ENCODE measurements at places on chromosomes 3 and 15.

DNA sequence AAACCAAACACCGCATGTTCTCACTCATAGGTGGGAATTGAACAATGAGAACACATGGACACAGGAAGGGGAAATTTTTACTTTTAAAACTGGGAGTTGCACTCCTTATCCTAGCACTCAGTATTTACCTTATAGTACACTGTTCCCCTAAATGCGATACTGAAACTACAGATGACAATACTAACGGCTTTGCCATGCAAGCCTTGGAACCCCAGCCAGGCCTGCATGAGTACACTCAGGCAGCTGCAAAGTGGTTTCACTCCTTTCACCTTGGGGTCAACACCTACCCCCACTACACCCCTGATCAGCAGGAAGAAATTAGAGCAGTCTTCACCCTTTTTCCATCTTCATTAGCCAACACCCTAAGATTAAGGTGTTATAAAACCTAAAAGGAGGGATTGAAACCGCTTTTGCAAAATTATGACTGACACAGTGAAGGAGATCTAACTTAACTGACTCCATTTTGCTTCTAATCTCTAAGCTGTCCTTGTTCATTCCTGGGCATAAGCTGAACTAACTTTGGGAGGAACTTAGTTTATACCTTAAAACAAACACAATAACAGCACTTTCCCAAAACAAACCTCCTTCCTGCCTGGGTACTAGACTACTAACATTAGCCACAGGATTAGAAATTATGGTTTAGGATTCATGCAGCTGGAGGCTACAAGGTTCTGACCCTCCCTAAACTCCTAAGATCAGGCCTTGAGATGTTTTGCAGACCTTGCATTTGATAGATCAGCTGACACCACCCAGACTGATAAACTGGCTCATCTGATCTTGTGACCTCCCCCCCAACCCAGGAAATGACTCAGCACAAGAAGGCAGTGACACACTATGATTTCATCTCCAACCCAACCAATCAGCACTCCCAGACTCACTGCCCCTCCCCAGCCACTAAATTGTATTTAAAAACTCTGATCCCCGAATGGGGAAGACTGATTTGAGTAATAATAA is 452.1 kb upstream of the PPP2R3A start:
- DNase-seq = no peak

DNA sequence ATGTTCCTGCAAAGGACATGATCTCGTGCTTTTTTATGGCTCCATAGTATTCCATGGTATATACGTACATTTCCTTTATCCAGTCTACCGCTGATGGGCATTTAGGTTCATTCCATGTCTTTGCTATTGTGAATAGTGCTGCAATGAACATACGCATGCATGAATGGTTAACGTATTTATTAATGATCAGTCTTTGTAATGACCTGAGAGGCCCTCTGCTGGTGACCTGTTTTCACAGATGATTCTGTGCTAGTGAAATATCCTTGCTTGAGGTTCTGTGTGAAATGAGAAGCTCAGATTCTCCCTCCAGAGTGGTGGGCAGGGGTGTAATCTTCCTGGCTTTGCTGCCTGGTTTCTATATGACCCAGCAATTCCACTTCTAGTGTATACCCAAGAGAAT is 160.2 kb upstream of the RASGRP1 start:
- DNase-seq = no peak

- DNase-seq = no peak
These were observed 60.9 kb upstream of the THSD4 start for GRCh38 chr15:71054286-71054952.

DNA sequence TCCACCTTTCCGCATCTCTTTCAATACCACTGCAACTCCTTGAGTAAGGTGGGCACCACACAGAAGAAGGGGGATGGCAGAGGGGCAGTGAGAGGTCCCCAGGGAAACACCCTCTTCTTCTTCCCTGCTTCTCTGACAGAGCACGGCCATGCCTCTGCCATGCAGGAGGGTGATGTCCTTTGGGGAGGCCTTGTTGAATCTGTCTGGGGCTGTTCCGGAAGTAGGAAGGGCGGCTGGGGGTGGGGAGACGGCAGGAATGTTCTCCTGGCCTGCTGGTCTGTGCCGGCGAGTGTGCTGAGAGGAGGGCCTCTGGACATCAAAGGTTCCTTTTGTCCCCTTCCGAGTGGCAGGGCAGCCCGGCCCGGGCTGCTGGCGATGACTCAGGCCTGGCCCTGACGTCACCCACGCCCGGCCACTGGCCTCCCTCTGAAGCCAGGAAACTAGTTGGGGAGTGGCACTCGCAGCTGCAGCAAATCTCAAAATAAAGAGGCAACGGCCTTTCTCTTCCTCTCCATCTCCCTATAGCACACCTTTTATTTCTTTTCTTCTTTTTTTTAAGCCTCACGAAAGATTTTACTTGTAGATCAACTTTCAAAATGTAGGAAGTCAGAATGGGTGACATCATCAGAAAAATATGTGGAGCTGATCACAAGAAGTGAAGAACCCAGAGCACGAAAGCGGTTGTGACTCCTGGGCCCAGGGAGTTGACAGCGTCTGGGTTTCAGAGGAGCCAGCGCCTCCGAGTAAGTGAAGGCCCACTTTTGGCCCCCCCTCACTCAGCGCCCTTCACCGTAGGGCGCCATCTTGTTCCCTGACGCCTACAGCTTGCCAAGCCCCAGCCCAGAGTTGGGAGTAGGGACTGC is at the start of gene ZBTB38:
TSS of gene ZBTB38 (plus strand) at position 443 of the 863 bp plus-strand sequence. CDS start 73,885 bp downstream, outside the sequence.
- no peak for DNase-seq

DNA sequence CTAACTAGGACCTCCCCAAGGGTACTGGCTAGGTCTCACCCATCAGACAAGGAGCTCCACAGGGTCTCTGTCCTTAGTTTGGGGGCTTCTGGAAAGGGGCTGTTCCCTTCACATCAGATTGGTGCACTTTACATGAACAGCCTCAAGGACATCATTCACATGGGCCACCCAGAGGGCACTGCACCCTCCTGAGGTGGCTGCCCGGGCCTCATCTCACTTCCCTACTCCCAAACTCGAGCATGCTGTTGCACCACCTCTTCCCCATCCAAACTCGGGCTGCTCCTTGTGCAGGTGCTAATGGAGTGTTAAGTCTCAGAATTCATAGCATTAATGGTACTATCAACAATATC is 48.1 kb downstream of the RAB11A start:
- DNase-seq = no peak

DNA sequence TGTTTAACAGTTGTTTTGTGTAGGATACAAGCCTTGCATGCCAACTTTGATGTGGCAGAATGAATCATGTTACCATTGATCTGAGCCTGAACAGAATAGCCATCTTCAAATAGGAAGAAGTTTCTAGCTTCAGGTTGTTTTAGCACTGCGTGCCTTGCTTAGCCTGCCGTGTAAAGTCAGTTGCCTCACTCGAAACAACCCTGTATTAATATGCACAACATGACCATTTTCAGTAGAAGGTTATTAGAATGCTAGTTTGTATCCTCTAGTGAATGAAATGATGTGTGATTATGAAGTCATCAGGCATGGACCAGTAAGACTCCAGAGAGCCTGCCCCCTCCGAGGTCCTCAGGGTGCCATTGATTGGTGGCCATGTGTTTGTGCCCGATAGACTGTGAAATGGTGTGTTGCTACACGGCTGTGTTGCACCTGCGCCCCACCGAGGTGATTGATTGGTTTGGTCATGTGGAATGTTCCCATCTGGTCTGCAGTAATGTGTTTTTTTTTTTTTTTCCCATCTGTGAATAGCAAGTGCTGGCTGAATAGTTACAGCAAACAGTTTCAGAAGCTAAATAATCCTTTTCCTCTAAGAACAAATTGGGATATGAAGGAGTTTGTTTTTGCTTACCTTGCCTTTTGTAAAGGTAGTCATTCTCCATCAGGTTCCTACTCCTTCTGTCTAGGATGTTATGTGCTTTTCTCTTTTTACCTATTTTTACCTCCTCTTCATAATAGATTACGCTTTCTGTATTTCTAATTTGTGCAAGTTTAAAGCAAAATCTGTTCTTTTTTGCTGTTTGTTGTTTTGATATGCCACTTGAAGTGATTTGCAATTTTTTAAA is 214.9 kb downstream of the TCF12 start:
- no peak for DNase-seq

- no peak for DNase-seq
These were observed 88.9 kb downstream of the CLSTN2 start for GRCh38 chr3:140023616-140024530.

DNA sequence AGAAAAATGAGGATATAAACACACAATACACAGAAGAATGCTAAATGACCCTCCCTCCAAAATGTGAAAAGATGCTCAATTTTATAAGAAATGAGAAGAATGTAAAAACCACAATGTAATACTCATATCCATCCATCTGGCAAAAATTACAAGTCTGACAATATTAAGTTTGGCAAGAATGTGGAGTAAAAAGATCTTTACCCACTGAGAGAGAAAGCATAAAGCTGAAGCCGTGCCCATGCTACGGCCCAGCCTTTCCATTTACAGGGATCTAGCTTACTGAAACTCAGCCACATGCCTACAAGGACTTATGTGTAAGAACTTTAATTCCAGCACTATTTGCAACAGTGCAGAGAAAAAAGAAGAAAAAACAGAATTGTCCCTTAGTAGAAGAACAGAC is 42.9 kb downstream of the ATP13A3 start:
- no peak for DNase-seq

- DNase-seq = no peak
These were observed 7.2 kb upstream of the OTOL1 start for GRCh38 chr3:161489395-161489794.

DNA sequence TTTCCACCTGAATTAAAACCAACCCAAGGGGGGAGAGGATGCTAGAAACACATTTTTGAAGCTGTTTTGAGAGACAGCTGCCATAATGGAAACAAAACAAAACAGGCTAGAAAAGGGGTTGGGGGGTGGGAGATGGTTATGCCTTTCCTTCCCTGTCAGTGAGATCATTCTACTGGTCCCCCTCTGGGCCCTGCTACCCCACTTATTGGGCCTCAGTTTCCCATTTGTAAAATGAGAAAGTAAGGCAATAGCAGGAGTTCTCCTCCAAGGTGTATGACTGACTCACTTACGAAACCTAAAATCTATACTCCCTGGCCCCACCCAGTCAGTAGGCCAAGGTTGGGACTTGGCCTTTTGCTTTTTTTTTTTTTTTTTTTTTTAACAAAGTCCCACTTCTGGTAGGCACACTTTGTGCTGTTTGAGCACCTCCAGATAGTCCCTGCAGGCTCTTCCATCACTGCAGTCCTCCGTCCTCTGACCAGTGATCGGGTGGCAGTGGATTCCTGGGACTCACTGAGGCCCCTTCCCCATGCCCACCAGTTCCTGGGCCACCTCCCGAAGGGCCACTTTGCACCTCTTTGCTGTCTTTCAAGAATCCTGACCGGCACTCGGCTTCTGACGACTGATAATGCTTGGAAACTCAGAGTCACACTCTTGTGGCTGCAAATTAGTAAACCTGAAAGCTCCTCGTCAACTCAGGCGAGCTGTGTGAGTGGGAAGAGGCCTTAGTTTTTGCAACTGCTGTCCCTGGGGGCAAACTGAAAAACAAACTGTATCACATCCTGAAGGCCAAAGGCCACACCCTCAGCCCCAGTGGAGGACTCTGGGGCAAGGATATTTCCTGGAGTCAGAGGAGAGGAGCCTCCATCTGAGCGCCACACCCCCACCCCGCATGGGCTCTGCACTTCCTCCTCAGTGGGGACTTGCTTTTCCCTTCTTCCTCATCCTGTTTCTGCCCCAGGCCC is 6.7 kb upstream of the PSTPIP1 start:
- no peak for DNase-seq

DNA sequence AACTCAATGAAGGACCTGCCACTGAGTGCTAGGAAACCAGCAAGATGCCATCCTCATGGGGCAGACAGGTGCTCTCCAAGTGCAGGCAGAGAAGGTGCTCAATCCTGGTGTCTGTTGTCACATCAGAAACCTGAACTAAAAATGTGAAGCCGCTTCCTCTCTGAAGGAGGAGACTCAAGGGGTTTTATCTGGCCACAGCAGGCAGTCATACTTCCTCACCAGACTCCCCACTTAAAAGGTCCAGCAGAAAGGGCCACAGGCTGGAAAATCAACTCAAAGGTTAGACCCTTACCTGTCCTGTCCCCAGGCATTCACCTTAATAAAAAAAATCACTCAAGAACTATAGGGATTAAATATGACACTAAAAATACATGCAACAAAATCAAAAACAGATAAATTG is 4.8 kb downstream of the CCDC12 start:
- no peak for DNase-seq

- no peak for DNase-seq
These were observed 68.8 kb downstream of the VGLL3 start for GRCh38 chr3:86921971-86922680.

DNA sequence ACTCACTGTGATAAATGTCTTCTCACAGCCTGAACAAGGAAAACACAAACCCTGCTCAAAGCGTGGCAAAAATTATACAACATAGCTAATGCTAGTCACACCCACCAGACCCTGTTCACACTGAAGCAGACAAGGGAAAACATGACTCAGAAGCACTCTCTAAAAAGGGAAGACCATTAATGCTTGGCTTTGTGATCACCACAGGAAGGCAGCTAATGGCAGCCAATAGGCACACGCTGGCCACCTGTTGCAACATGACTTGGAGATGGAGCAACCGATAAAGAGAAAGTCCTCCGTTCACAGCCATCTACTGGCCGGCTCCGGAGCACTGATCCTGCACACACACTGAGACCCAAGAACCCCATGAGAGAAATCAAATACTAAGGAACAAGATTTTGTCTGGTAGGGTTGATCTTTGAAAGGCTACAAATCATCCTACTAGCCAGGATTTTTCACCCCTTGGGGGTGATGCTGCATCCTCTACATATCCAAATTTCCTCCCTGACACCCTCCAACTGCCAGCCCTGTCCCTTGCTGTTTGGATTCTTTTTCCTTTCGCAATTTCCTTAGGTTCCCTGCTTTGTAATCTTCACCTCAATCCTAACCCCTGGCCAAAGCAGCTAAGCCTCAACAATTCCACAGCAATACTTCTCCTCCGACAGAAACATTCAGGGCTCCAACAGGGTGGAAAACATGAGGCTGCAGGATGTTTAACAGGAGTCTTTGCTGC is 3.2 kb downstream of the ZXDC start:
- no peak for DNase-seq
